Activated CD4-positive, alpha-beta memory T cell treated with anti-CD3 and anti-CD28 coated beads for 36 hours (primary cell): ENCODE measurements at places on chromosomes 2 and 18.

DNA sequence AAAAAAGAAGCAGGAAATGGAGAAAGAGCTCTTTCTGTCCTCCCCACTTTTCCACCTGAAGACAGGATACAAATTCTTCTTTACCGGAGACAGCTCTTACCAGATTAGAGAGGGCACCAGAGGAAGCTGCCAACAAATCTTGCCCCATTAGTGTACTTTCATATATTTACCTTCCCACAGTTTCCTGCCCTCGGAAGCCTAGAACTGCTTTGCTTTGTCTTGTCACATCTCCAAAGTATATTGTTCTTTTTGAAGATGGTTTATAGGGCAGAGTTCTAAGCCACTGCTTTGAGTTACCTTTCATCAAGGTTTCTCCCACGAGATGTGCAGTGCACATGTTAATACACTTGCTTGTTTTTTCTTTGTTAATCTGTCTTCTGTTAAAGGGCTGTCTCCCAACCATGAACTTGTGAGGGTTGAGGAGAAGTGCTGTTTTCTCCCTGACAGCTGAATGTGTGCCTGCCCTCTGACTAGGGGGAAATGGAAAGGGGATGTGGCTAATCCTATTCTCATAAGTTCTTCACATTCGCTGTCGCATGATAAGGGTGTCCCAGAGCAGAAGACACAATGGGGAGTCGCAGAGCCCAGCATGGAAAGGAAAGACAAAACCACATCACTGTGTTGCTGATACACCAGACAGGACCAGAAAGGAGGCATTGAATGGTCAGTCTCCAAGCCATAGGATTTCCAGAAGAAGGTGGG is 24.2 kb downstream of the CENPA start:
- no peak for DNase-seq

DNA sequence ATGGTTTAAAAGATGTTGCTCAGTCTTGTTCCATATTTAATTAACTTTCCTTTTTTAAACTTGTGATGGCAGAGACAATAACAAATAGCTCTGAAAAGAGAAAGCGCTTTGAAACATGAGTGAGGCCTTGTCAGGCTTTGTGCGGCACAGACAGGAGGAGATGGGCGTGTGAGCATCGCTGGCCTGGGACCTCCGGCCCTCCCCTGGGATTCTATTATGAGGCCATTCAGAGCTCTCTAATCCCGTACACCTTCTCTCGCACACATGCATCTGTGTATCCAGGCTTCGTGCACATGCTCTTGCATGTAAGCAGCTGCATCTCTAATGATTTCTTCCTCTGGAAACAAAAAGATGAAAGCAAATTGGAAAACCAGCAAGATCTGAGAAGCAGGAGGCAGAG is 313.7 kb downstream of the ZNF521 start:
- no peak for DNase-seq

DNA sequence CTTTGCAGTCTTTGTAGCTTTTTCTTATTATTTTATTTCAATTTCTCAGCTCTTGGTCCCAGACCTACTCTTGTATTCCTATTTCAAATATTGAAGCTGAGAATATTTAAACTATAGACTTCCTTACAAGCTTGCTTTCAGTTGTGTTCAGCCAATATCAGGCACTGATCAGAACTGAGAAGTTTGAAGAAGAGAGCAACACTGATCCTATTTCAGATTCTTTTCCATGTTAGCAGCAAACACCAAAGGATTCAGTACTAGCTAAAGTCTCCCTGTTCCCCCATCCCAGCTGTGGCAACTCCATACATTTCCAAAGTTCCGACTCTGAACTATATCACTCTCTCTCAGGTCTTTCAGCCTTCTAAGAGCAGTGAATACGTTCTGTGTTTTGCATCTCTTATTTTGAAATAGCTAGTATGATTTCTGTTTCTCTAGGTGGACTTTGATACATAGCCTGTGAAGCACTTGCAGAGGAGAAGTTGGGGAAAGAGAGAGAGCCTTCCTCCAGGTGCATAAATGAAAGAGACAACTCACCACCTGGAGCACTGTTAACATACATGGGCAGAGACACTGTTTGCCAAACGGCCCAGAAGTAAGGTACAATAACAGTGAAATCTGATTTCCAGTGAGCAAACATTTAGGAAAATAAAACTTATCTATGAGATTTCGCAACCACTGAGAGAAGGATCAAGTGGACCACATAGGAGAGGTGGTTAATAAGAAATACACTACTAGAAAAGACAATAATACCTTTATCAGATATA is 135.0 kb upstream of the ZNF804A start:
- DNase-seq: no peak

GRCh38 chr2:62706721-62707521 is 1.4 kb downstream of the EHBP1 start:
- no peak for DNase-seq

DNA sequence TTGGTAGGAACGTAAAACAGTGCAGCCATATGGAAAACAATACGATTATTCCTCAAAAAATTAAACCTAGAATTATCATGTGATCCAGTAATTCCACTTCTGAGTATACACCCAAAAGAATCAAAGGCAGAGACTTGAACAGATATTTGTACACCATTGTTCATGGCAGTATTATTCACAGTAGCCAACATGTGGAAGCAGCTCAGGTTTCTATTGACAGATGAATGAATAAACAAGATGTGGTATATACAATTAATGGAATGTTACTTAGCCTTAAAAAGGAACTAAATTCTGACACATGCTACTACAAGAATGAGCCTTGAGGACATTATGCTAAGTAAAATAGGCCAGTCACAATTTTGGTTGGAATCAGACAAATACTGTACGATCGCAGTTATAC is 14.2 kb upstream of the RTTN start:
- DNase-seq: no peak

DNA sequence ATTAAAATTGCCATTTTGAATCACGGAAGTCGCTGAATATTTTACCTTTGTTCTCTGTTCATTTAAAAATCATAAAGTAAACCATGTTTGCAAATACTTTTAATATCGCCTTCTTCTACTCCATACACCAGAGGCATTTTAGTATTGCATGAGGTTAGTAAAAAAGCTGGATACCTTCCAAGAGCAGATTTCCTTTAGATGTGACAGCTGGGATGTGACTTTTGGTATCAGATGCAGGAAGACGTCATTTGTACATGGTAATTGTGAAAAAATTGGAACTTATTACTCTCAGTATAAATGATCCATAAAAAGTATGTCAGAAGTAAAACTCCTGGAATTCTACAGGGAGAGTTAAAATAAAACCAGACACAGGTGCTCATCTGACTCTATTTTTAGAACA is 89.5 kb downstream of the SLC4A10 start:
- no peak for DNase-seq
